ENCODE measurements at places on chromosomes 13 and 19.

DNA sequence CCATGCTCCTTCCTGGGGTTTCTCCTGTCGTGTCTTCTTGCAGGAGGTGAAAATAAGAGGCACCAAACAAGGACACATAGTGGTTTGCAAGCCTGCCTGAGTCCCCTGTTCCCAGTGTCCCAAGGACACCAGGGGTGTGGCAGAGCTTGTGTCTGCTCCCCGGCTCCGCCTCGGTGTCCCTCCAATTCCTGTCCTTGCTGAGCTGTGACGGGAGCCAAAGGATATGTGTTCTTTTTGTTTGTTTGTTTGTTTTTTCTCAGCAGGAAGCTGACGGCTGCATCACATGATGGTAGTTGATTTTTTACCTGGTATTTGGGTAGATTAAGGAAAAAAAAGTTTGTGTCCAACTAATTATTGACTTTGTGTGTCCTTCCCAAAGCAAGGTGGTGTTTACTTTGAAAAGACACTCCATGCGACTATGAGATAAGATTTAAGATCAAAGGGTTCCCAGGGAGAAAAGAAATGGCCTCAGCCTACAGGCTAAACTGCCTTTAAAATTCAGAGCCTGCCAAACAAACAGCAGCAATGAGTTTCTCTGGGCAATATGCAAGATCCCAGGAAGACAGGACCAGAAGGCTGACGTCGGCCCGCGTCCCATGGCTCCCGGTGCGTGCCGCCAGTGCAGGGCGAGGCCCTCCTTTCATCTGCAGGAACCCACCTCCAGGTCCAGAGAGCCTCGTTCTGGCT lies 50.8 kb upstream of the XPO4 start:
- no peak for DNase-seq

DNA sequence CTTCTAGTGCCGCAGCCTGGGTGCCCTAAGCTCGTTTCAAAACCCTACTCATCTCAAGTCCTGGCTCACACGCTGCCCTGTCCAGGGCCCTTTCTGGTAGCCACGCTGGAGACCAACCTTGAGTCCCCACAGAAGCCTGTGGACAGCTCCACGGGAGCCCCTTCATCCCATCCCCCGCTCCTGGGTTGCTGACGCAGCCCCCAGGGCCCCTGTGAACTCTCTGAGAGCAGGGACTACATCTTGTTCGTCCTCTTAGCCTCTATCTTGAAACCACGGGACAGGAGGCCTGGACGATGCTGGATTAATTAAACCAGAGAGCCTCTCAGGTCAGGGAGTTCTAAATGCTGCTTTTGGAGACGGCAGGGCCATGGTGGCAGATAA lies 7.4 kb downstream of the MLLT1 start:
- no peak for DNase-seq

GRCh38 chr19:40035996-40036395 lies 20.0 kb downstream of the ZNF780B start:
- no peak for DNase-seq

DNA sequence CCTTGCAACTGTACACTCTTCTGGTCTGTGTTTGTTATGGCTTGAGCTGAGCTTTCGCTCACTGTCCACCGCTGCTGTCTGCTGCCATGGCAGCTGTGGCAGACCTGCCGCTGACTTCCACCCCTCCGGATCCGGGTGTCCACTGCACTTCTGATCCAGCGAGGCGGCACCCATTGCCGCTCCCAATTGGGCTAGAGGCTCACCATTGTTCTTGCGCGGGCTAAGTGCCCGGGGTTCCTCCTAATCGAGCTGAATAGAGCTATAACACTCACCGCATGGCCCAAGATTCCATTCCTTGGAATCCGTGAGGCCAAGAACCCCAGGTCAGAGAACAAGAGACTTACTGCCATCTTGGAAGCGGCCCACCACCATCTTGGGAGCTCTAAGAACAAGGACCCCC lies 2.2 kb upstream of the PSMC4 start:
- no peak for DNase-seq

DNA sequence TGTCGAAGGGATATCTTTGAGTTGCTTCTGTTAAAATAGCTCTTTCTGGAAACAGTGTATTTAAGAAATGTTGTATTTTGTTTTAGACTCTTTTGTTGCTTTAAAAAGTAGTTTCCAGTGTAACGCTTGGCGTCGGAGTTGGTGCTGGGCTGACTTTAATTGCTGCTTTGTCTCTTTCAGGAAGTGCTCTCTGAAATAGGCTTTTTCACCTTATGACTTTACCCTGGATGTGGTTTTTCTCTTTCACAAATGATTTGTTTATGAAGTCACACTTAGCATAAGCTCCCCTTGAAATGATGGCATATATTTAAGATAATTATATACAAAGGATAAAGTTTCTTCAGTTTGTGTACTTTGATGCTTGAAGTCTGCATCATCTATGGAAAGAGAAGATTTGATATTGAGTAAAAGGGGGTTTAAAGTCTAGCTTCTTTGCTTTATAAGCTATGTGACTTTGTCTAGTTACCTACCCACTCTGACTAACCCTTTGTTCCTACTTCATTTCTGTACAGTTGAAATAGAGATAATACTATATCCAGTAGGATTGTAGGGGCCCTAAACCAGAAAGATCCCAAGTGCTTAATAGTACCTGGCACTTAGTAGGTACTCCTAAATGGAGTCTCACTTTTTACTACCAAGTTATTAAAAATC lies at the start of gene GPR18:
Gene GPR18, minus strand, starts transcription at position 170 of the 651 bp plus-strand sequence. CDS start 2,507 bp downstream, outside the sequence.
- no peak for DNase-seq

- DNase-seq, result no peak
Observed at GRCh38 chr13:102472650-102473049, 70.8 kb upstream of the FGF14 start.

DNA sequence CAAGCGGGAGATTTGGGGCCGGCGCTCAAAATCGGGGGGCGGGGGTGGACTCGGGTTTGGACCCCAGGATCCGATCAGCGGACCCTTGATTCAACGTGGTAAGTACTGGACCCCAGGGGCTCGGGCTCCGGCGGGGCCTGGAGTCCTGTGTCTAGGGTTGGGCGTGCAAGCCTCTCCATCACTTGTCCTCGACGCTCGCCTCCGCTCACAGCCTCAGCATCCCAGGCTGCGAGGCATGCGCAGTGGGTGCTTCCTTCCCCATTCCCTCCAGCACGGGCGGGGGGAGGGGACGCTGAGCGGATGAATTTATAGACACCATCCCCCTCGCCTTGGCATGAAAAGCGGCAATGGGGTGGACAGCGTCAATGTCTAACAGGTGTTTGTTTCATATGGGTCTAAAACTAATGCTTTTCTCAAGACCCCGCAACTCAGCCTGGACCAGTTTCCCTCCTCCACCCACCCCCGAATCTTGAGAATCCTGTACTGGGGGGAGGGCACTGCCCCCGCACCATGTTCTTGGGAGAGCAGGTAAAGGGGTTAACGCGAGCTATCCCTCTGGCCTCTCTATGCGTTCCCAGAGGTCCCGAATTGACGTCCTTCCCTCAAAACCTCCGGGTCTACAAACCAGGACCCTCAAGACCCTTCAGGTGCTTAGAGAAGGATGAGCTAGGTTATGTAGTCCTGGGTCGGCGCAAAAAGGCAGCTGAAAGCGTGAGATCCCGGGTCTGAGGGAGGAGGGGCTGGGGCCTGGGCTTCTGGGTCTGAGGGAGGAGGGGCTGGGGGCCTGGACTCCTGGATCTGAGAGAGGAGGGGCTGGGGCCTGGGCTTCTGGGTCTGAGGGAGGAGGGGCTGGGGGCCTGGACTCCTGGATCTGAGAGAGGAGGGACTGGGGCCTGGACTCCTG lies 579 bp downstream of the CPT1C start:
- DNase-seq, result no peak

Measured in CD4-positive, alpha-beta T cell treated with Interleukin-15 for 1 hour (primary cell).